ENCODE measurements at places on chromosomes 4 and X. TPM values are rescaled to one million over a fixed set of nuclear protein-coding genes. Genes with fewer than 3 reads are reported as not detected.

ASMT gene
- not detected for total RNA-seq

FGFR3 gene
- total RNA-seq, result 30.0 TPM

PHOX2B gene
- total RNA-seq, result not detected

SH3TC1 gene
- 20.3 TPM for total RNA-seq

DDX53 gene
- total RNA-seq, result not detected

DAPP1 gene
- total RNA-seq, result 0.83 TPM

TREX2 gene
- total RNA-seq, result not detected

PFKFB1 gene
- 15.1 TPM for total RNA-seq

HOPX gene
- total RNA-seq, result 0.42 TPM

ACE2 gene
- total RNA-seq, result 1.4 TPM

IBSP gene
- total RNA-seq, result not detected

GAGE12F gene
- not detected for total RNA-seq

STPG2 gene
- total RNA-seq, result not detected

DNA sequence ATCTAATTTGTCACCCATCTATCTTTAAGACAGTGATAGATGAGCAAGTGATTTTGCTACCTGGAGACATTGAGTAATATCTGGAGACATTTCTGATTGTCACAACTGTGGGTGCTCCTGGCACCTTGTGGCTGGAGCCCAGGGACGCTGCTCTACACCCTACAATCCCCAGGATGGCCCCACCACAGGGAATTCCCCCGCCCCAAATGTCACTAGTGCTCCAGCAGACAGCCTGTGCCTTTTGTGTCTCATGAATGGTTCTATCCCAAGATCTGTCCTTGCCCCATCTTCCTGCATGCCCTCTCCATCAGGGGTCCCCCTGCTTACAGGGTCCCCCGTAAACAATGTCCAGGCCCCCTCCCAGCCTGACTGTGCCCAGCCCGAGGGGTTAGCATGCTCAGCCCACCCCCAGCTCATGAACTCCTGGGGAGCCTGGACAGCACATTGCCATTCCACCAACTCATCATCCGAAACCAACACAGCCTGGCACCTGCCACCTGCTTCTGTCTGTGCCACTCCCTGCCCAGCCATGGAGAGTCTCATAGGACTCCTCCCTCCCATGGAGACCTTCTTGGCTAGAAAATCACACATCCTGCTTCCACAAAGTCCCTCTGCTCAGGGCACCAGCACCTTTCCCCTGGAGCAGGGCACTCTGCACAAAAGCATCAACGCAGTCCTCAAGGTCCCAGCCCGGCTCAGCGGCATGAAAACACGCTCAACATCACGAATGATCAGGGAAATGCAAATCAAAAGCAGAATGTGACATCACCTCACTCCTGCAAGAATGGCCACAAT, 5.7 kb downstream of the P2RY8 start:
- DNase-seq, result no peak

DNA sequence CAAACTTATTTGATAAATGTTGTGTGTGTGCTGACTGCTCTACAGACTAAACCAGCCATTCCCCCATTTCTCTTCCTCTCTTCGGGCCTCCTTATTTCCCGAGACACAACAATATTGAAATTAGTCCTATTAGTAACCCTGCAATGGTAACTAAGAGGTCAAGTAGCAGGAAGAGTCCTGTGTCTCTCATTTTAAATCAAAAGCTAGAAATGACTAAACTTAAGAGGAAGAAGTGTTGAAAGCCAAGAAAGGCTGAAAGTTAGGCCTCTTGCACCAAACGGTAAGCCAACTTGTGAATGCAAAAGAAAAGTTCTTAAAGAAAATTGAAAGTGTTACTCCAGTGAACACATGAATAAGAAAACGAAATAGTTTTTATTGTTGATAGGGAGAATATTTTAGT, 357.8 kb upstream of the SLC7A11 start:
- DNase-seq, result no peak

DNA sequence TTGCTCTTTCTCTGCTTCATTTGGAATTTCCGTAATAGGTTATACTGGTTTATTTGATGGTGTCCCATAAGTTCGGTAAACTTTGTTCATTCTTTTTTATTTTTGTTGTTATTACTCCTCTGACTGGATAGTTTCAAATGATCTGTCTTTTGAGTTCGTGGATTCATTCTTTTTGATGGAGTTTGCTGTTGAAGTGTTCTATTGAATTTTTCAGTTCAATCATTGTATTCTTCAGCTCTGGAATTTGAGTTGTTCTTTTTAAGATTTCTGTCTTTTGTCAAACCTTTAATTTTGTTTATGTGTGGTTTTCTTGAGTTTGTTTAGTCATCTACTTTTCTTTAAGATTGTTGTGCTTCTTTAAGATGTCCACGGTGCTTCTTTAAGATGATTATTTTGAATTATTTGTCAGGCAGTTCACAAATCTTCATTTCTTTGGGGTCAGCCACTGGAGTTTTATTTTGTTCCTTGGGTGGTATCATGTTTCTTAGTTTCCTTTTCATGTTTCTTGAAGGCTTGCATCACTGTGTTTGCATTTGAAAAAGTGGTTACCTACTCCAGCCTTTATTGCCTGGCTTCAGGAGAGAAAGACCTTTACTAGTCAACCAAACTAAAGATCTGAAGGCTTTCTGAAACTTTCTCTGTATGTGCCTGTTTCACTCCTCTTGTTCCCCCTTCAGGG, 154.8 kb upstream of the ANXA3 start:
- DNase-seq, result no peak

DNA sequence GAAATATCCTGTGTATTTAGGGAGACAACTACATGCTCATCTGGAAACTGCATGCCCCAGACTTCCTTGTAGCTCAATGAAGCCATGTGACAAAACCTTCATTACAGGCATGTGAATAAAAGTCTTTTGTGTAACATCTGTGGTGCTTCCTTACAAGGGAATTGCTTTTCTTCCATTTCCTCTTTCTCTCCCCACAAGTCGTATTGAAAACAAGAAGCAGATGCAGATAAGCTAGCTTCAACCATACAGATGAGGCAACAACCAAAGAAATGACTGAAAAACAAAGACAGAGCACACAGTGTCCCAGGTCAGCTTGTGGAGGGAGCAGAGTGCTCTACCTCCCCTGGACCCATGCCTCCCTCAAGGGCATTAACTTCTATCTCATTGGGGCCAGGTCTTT, 115.8 kb upstream of the INPP4B start:
- DNase-seq, result no peak

DNA sequence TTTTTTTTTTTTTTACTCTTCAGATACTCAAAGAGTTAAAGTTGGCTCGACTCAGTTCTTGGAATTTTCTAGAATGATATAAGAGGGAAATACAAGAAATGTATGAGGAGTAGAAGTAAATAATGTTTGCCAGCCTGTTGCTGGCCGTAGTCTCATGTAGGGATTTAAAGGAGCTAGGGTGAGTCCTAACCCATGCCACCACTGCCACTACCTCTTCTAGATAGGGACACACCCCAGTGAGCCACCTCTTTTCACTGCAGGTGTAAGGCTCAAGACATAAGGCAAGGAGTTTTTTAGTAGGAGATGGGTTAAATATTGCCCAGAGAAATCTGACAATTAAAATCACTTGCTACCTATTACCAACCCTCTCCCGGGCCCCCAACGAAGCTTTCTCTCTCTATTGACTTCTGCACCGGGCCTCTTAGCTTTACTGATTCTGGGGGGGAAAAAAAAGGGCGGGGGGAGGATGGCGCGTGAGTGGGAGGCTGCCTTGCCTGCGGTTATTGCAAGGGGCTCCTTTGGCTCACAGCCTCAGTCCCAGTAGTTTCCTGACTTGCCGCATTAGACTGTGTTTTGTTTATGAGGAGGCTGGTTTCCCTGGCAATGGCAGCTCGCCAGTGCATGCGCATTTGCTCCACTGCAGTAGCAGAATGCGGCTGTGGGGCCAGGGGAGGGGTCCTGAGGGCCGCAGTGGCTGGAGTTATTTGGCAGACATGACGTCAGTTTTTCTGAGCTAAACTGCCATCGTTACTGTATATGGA, 3.0 kb downstream of the LINC00632 start:
- DNase-seq, result peak; percentile 33

- DNase-seq, result no peak
Observed at GRCh38 chr4:165382640-165383039, 3.8 kb downstream of the CPE start.

DNA sequence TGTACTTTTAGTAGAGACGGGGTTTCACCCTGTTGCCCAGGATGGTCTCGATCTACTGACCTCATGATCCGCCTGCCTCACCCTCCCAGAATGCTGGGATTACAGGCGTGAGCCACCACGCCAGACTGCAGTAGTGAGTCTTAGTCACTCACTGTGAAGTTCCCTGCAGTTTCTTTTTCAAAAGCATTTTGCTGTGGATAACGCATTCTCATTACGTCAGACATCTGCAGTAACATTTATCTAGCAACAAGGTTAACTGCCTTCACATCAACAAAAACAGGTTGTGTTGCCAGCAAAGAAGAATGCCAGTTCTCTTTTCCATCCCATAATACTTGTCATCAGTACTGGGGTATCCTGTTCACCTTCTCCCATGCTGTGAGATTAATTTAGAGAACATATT, 164.6 kb downstream of the DHRSX start:
- no peak for DNase-seq

- DNase-seq, result no peak
Observed at GRCh38 chr4:25310803-25311166, 1.8 kb upstream of the ZCCHC4 start.

DNA sequence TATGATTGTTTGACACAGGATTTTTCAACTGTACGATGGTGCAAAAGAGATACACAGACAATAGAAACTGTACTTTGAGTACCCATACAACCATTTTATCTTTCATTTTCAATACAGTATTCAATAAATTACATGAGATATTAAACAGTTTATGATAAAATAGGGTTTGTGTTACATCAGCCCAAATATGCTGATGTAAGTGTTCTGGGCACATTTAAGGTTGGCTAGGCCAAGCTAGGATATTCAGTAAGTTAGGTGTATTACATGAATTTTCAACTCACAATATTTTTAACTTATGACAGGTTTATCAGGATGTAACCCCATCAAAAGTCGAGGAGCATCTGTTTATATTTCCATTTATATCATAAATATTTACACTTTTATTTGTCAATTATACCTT, 42.9 kb upstream of the PLS3 start:
- no peak for DNase-seq

GRCh38 chr4:22463179-22463578, 52.7 kb downstream of the ADGRA3 start:
- no peak for DNase-seq

GRCh38 chr4:8651661-8652180, 59.2 kb downstream of the CPZ start:
- peak; percentile 49 for DNase-seq

DNA sequence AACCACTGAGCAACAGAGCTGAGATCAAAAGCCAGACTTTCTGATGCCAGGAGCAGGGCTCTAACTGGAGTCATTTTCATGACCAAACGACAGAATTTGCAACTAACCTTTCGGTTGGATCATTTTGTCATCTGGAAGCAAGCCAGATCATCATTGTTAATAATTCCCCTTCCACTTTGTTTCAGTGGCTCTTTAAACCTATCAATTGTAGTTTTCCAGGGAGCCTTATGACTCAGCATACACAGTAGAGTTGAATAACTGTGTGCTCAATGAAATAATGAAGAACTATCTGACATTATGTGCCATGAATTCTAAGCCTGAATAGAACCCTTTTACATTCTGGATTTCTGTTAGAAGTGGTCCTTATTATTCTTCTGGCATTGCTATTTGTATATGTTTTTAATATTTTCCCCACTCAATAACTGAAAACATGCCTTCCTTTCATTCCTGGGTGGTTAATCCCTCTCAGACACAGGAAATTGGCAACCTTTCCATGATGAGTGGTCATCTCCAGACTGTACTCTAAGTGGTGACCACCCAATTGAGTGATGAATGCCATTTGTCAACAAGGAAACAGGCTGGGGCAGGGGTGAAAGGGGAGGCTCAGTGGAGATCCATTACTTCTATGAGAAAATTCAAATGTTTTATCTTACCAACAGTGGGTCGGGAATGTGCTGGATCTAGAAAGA, 431.8 kb downstream of the BCOR start:
- DNase-seq, result no peak

GRCh38 chr4:74623041-74623440, 171.3 kb downstream of the BTC start:
- no peak for DNase-seq

- DNase-seq, result no peak
Observed at GRCh38 chr4:3766785-3767569, 792 bp downstream of the ADRA2C start.

DNA sequence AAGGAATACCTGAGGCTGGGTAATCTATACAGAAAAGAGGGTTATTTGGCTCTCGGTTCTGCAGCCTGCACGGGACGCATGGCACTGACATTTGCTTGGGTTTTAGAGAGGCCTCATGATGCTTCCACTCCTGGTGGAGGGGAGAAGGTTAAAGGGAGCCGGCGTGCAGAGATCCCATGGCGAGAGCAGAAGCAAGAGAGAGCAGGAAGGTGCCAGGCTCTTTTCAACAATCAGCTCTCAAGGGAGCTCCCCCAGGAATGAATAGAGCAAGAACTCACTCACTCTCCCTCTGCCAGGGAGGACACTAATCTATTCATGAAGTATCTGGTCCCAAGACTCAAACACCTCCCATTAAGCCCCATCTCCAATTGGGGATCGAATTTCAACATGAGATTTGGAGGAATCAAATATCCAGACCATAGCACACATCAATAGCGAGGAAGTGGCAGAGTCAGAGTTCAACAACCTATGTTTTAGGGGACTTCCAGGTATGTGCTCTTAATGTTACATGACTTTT, 109.8 kb downstream of the SORBS2 start:
- DNase-seq, result no peak

DNA sequence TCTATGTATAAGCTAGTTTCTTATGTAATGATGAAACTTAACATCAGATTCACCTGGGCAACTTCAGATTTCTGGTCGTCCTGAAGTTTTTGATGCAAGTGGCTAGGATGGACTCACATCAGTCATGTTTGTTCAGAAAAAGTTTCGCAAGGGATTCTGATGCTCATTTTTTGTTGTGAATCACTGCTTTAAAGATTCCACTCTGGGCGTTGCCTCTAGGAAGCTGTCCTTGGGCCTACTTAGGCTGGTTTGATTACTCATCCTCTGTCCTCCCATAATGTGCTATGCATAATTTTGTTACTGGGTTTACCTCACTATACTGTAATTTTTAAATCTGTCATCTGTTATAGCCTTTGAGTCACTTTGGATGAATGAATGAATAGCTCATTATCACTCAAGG, 30.8 kb downstream of the HERC3 start:
- DNase-seq, result no peak

- no peak for DNase-seq
Observed at GRCh38 chrX:47539860-47540259, 21.1 kb upstream of the ARAF start.

- no peak for DNase-seq
Observed at GRCh38 chr4:8617486-8618040, 25.0 kb downstream of the CPZ start.

DNA sequence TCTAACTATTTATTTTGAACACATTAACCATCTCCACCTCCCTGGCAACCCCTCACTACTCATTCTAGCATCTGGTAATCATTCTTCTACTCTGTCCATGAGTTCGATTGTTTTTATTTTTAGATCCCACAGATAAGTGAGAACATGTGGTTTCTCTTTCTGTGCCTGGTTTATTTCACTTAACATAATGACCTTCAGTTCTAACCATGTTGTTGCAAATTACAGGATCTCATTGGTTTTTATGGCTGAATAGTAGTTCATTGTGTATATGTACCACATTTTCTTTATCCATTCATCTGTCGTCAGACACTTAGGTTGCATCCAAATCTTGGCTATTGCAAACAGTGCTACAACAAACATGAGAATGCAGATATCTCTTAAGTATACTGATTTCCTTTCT, 33.4 kb upstream of the FAM47B start:
- DNase-seq, result no peak

- DNase-seq, result no peak
Observed at GRCh38 chr4:33086331-33086925, 2366.3 kb downstream of the PCDH7 start.

All from right lobe of liver (tissue), 6 donors.